COR-L47 (cell line): ENCODE measurements at places on chromosomes 7 and 10.

DNA sequence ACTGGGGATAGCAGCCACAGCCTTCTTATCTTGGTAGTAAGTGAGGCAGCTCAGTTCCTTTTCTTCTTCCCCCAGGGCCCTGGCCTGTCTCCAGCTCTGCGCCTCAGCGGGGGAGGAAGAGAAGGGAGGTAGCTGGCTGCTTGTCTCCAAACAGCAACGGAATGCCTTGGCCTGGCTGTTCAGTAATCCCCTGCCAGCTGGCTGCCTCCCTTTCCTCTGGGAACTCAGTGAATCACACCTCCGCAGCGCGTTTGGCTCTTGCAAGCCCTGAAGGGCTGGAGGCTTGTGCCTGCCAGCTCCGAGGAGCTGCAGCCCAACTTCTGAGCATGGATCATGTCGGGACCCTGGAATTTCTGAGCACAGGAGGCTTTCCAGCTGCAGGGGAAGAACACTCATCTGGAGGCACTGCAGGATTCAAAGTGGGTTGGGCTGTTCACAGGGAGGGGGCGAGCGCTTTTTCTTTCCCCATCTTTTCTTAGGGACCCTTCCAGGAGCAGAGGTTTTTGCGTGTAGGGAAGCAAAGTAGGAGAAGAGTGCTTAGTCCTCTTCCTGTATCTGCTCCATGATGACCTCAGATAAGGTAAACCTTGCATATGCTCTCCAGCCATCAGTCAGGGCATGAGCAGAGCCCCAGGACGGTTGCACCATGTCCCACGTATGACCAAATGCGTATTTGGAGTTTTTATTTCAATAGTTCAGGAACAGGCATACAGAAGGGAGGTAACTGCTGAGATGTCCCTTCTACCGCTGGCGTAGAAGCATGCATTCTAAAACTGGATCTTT, 253.2 kb upstream of the INHBA start:
- DNase-seq: no peak

GRCh38 chr10:125076891-125077541, 83.3 kb downstream of the CTBP2 start:
- no peak for DNase-seq

- DNase-seq: no peak
Observed at GRCh38 chr7:72710983-72711382, 117.0 kb downstream of the TYW1B start.

DNA sequence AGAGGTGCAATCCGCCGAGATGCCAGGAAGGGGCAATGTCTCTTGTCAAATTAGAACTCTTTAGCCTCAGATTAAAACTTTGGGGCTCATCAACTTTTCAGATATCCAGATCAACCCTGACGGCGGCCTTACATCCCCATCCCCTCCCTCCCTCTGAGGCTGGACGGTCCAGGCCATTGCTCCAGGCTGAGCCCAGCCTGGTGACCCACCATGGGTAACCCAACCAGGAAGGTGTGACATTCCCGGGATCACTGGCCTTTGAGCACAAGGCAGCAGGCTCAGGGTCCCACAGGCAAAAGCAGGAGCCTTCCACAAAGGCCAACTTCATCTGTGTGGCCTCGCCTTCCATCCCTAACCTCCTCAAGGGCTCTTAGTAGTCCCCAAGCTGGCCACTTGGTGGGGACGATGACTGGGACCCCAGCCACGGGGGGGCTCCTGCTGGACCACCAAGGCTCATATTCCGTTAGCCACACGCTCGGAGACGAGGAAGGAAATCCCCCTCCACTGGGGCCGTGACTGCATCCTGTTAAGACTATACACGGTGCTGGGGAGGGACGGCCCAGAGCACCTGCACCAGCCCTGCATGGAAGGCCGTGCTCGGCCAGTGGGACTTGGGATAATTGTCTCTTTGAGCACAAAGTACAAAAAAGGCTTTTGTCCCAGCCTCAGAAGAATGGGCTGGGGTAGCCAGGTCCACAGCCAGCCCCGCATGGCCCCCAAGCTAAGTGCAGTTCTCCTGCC, 62.8 kb downstream of the ZRANB1 start:
- DNase-seq: no peak

GRCh38 chr7:20795361-20795760, 8.7 kb upstream of the SP8 start:
- no peak for DNase-seq

GRCh38 chr7:79612022-79612421, 158.6 kb upstream of the MAGI2 start:
- peak; percentile 36 for DNase-seq

- DNase-seq: no peak
Observed at GRCh38 chr7:139330333-139331030, 10.7 kb upstream of the FMC1 start.

DNA sequence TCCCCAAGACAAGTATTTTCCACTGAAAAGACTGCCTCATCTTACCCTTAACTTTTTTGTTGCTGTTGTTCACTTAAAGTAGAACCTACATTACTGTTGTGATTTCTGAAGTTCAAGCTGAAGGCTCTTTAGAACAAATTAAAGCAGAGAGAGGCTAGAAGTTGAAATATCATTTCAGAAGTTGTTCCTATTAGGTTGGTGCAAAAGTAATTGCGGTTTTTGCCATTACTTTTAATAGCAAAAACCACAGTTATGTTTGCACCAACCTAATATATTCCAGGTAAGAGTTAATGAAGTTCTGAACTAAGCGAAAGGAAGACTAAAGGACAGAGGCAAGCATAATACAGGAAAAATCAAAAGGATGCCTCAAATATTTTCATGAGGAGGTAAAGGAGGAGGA, 153.7 kb downstream of the CACNA2D1 start:
- DNase-seq: no peak

DNA sequence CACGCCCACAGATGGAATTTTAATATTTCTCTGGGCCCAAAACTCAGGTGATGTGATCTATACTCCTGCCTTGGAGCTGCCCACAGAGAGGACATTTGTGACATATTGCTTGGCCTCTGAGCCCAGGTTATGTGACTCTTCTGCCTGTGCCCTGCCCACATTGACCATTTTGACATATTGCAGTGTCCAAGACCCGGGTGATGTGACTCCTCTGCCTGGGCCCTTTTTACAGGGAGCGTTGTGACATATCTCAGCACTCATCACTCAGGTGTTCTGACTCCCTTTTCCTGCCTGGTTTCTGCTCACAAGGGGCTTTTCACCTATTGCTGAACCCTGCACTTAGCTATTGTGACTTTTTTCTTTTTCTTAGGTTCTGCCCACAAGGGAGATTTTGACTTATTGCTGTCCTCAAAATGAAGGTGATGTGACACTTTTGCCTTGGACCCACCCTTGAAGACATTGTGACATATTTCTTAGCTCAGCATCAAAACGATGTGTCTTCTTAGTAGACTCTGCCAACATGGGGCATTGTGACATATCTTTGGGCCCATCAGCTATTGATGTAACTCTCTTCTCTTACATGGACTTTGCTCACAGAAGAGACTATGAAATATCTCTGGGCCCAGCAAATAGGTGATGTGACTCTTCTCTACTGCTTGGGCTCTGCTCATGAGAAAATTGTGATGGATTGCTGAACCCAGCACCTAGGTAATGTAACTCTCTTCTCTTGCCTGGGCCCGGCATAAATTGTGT, 11.0 kb upstream of the ZNF107 start:
- no peak for DNase-seq

- DNase-seq: no peak
Observed at GRCh38 chr10:93290661-93291354, 191.3 kb downstream of the MYOF start.

- DNase-seq: no peak
Observed at GRCh38 chr7:30727061-30727945, 24.6 kb upstream of the INMT start.

GRCh38 chr7:29090151-29090805, 56.1 kb downstream of the CPVL start:
- DNase-seq: no peak

DNA sequence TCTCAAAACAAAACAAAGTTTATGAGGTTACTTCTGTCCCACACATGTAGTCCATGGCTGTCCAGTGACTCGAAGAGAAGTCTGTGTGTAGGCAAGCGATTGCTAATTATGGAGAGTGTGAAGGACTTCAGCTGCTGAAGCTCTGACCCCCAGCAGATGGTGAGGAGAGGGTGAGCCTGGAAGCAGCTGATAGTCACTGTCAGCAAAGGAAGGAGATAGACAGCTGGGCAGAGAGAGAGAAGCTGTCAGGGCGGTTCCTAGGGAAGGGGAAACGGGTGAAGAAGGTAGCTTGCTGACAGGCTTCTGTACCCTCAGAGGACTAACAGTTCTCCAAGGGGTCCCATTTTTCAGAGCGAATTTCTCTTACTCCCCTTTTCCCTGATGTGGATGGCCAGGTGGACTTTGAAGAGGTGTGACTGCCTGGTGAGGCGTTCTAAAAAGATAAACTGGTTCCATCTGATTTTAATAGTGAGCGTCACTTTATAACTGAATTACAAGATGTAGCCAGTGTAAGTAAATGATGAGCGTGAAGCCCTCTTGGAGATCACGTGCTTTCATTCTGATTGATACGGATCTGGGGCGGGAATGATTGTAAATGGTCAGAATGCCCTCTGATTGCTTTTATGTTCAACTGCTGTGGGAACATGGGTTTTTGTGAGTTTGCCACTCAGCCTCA, 12.1 kb downstream of the ZSCAN21 start:
- DNase-seq: no peak

DNA sequence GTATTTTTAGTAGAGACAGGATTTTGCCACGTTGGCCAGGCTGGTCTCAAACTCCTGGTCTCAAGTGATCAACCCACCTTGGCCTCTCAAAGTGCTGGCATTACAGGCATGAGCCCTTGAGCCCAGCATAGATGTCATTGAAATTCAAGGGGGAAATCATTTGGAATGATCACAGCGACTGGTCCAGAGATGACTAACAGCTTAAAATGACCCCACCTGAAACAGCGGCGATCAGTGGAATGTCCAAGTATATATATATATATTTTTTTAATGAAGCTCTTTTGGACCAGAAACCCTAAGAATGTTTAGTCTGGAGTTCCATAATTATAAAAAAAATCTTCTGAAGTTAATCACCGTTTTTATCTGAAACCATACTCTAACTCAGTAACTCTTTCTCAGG, 12.5 kb upstream of the AKR1E2 start:
- DNase-seq: no peak

DNA sequence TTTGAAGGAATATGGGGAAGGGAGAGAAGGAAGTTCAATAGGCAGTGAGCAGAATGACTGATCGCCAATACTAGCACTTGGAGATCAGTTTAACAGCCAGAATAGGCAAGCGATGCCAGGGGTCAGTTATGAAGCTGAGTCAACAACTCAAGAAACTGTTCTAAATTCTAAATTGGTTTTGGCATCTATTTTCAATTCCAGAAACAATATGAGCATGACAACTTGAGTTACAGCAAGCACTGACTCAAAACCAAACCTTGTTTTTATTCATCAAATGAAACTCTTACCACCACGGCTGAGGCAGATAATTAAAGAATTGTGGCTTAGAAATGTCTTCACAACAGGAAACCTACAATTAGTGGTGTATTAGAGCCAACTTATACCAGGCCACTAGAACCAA, 180.5 kb upstream of the ASAH2 start:
- no peak for DNase-seq

DNA sequence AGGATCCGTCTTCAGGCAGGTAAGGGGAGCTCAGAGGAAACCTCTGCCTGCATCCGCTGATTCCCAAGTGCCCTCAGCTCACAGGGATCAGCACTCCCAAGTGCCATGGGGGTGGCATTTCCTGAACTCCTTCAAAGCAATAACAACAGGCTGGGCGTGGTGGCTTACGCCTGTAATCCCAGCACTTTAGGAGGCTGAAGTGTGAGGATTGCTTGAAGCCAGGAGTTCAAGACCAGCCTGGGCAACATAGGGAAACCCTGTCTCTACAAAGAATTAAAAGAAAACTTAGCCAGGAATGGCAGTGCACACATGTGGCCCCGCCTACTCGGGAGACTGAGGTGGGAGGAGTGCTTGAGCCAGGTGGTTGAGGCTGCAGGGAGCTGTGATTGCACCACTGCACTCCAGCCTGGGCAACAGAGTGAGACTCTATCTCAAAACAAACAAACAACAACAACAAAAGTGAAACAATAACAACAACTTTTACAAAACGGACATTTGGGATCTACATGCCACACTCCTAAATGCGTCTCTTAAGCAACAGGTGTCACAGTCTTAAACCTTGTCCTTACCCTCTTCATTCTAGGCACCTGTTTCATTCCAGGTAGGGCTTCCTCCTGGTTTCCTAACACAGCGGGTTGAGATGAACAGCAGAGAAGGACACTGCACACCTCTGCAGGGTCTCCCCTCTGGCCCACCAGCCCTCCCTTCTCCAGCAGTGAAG, 73.8 kb downstream of the PAXIP1 start:
- DNase-seq: no peak

- no peak for DNase-seq
Observed at GRCh38 chr10:93088466-93088865, 14.8 kb downstream of the CYP26A1 start.

DNA sequence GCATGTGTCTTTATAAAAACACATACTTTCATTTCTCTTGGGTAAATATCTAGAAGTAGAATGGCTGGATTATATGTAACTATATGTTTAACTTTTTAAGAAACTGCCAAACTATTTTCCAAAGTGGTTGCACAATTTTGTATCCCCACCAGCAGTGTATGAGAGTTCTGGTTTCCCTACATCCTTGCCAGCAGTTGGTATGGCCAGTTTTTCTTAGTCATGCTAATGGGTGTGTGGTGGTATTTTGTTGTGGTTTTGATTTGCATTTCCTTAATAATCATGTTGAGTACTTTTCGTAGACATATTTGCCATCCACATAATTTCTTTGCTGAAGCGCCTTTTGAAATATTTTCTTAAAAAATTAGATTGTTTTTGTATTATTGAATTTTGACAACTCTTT, 60.3 kb downstream of the NEUROG3 start:
- no peak for DNase-seq

DNA sequence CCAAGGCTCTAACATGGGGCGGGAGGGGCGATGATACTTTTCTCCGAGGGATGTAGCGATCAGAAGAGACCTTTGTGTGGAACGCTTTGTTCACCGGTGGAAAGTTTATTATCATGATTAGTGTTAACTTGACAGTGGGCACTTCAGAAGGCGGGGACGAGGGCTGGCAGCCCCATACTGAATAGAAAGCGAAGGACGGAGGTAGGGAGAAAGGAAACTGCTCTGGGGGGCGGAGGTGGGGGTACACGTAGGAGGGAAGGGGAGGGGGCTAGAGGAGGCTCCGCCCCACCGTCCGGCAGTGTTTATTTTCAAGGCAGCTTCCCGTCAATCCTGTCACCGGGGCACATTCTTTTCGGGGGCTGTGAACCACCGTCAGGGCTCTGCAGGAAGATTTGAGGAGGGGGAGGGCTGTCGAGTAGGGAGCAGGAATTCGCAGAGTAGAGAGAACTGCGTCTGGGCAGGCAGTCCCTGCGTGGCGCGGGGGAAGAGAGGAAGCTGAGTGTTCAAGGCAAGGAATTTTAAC, 9.4 kb upstream of the NKX2-3 start:
- DNase-seq: no peak
